ENCODE measurements at places on chromosomes 1 and 21. TPM values are rescaled to one million over a fixed set of nuclear protein-coding genes. Genes with fewer than 3 reads are reported as not detected.

DNA sequence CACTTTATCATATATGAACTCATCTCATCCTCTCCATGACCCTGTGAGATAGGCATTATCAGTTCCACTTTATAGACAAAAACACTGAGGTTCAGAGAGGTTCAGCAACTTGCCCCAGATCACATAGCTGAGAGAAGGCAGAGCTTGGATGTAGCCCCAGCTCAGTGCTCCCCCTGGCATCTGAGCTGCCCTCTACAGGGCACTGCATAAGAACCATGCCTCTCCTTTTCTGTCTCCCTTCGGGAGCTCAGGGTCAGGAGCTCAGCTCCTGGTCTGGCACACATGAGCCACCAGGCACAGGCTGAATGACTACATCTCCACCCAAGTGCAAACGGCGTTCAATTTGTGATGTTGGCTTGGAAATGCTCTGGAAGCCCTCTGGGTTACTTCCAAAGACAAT, 16.9 kb downstream of the RAB7B start:
- DNase-seq, result no peak

DNA sequence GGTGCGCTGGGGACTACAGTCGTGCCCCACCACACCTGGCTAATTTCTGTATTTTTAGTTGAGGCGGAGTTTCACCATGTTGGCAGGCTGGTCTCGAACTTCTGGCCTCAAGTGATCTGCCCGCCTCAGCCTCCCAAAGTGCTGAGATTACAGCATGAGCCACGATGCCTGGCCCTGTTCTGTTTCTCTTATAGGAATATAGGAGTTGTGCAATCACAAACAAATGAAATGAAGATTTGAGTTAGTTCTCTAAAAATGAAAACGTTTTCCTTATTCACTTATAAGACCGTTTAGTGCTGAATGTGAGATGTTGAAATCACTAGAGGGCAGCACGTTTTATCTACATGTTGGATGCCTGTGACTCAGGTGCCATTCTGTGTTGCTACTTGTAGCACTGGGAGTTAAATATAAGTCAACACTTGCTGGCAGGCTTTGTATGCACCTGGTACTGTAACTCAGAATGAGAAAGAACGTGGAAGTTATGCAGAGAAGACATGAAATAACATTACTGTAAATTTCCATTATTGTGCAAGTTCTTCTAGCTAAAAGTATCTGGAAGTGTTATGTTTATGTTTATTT, 45.8 kb downstream of the MIGA1 start:
- no peak for DNase-seq

DNA sequence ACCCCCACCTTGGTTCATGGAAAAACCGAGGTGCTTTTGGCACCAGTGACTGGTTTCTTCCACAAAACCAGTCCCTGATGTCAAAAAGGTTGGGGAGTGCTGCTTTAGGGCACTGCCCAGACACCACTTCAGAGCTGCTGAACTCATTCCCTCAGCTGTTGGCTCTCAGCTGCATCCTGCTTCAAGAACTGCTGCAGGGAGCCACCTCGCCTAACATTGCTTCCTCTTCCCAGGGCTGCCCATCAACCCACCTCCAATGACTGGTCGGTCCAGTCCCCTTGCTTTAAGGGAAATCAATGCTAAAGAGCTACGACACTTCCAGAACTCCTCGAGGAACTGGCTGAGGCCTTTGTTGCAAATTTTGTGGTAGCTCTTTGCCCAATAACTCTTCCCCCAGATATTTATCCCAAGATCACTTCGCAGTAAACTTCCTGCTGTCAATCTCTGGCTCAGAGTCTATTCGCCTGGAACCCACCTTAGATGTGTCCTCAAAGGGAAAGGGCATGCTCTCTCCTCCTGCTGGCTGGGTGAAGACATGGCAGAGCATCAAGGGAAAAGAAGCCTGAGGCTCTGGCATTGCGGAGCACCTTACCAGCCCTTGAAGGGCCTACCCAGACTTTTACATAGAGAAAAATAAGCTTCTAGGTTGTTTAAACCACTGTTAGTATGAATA, 29.0 kb downstream of the C1orf52 start:
- no peak for DNase-seq

The GOLT1A gene
- total RNA-seq, result not detected

- DNase-seq, result no peak
Measured at GRCh38 chr1:229874609-229875008, 192.4 kb upstream of the GALNT2 start.

GRCh38 chr1:27598295-27598687, 5.7 kb downstream of the AHDC1 start:
- DNase-seq, result no peak

Data from Right ventricle myocardium inferior (tissue), 1 donor.